Activated CD4-positive, alpha-beta T cell treated with anti-CD3 and anti-CD28 coated beads, Interleukin-2, Interleukin-6, amounts not matched to agents 100 ng/mL and 50 ng/mL, durations not matched to agents 16 hours and 8 hours (primary cell): ENCODE measurements at places on chromosomes 2 and 18.

GRCh38 chr2:67337903-67338302 lies 59.2 kb upstream of the ETAA1 start:
- no peak for DNase-seq

- DNase-seq, result no peak
These were observed 5.9 kb downstream of the MSL3B start for GRCh38 chr2:233862261-233862768.

- no peak for DNase-seq
These were observed 42.8 kb upstream of the CYTIP start for GRCh38 chr2:157486596-157487270.

- no peak for DNase-seq
These were observed 10.3 kb upstream of the NT5C1B start for GRCh38 chr2:18599509-18600254.

DNA sequence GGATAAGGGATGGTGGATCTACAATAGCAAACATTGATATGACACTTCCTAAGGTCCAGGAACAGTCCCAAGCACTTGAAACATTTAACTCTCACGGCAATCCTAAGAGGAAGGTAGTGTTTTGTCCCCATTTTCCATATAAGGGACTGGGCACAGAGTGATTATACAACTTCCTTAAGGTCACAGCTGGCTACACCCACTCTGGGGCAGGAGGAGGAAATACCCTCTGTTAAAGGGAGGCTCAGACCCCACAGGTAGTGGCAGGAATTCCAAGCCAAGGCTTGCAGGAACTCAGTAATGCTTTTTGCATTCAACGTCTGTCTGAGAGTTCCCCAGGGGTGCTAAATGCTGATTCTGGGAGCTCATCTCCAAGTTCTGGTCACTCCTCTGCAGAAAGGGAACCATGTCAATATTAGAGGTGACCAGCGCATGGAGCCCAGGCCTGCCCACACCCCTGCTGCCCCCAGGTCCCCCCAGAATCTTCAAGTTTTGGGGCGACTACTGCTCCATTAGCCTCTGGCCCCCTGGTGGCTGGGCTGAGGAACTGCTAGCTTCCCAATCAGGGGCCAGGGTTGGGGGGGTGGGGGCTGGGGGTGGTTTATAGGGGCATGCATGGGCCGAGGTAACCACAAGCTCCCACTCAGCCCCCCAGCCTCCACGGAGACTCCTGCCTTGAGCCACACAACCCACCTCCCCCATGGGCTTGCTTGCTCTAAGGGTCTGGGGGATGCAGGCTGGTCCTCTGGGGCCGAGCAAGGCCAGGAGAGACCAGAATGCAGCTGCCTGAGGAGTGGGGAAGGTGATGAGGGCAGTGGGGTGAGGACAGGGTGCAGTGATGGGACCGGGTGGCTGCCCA lies 11.1 kb downstream of the OBSL1 start:
- DNase-seq, result peak; percentile 16

- no peak for DNase-seq
These were observed 119.8 kb downstream of the NRP2 start for GRCh38 chr2:205802065-205802464.

- DNase-seq, result no peak
These were observed 31.0 kb downstream of the RBBP8 start for GRCh38 chr18:22964116-22964515.

DNA sequence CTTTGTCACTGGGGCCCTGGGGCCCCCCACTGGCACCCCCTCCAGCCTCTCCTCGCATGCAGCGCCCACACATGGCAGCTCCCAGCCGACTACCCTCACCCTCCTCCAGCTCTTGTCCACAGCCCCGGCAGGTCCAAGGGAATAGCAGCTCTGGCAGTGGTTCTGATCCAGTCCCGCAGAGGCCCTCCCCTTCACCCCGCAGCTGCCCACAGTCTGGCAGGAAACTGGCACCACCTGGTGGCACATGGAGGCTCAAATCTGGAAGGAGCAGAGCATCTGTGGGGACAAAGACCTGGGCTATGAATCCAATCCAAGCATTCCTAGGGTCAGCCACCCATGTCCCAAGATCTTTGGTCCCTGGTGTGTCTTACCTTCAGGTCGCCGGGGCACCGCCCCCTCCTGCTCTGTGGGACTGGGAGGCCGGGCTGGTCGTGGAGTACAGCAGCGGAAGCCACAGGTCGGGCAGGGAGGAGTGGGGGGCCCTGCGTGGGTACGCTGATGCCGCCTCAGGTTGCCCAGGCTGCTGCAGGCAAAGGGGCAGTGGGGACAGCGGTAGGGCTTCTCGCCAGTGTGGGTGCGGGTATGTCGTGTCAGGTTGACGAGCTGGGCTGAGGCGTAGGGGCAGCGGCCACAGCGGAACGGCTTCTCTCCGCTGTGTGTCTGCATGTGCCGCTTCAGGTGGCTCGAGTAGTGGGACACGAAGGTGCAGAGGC lies 2.3 kb downstream of the ZNF513 start:
- no peak for DNase-seq
